ENCODE measurements at places on chromosomes 2 and 18.

GRCh38 chr18:26721854-26722564, 143.5 kb downstream of the AQP4 start:
- no peak for DNase-seq

GRCh38 chr2:217271813-217272212, 411.9 kb upstream of the TNP1 start:
- DNase-seq = no peak

- DNase-seq = no peak
Observed at GRCh38 chr2:60411295-60411694, 142.2 kb downstream of the BCL11A start.

DNA sequence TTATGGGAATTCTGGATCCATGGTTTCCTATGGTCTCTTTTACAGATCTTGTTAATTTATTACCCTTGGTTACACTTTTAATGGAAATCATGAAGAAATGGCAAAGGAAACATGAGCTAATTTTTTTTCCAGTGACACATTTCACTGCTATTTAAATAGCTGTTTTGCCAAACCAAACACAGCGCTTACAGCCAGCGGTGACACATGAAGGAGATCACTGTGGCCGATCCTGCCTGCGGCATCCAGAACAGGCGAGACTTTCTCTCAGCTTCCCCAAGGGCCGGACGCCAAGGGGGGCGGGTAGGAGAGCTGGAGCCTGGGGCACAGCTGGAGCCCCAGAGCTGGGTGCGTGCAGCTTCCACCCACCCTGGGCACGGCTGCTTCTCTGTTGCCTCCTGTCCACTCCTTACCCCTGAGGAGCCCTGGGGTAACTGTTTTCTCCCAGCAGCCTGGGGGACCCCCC, 81.4 kb upstream of the PKDCC start:
- DNase-seq = no peak

DNA sequence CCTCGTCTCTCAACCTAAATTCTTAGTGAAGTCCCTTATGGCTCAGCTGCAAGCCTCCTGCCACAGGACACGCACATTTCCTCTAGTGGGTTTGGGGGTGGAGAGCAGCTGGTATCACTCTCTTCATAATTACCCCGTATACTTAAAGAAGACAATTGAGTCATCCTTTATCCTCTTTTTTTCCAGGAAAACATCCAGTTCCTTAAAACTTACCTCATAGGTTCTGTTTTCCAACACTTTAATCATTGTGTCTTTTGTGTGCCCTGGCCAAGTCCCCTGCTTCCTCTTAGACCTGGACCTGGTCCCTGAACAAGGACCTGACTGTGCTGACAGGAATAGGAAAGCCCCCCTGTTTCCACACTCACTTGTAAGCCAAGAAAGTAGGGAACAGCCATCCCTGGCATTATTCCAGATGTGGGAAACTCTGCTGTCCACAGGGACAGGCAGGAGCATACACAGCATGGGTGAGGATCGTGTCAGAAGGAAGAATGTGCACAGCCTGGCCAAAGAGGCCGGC, 42.3 kb upstream of the MYO1B start:
- DNase-seq = no peak

- no peak for DNase-seq
Observed at GRCh38 chr2:102618452-102619413, 620 bp upstream of the SLC9A2 start.

DNA sequence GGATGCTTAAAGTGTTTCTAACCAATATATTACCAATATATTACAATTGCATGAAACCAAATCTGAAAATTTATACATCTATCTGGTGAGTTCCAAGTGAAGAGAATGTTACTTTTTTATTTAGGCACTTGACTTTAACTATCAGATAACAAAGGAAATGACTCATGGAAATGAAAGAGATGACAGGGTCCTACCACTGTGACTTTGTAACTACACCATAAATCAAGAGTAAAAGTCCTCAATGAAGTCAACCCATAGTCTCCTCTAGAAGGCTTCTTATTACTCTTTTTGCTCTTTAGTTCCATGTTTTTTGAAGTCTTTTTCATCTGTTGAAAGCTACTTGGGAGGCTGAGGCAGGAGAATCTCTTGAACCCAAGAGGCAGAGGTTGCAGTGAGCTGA, 545.0 kb upstream of the PIK3C3 start:
- DNase-seq = no peak

GRCh38 chr2:65108780-65109179, 21.1 kb downstream of the RAB1A start:
- DNase-seq = no peak

- no peak for DNase-seq
Observed at GRCh38 chr18:8018701-8019331, 451.7 kb downstream of the PTPRM start.

DNA sequence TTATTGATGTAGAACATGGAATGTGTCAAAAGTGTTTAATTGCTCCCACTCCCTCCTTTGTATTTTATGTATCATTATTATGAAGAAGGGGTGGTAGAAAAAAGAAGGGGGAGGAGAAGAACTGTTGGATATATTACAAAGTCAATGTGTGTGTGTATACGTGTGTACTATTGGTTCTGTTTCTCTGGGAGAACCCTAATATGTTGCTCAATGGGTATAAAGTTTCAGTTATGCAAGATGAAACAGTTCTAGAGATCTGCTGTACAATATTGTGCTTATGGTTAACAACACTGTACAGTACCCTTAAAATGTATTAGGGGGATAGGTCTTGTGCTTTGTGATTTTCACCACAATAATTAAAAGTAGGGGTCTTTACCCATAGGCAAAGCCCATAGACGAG, 58.1 kb upstream of the ZC3H15 start:
- DNase-seq = no peak

Data from NCI-H1105 treated with DMSO at 0.1 percent for 48 hours (cell line).